Stimulated activated CD4-positive, alpha-beta T cell treated with anti-CD3 and anti-CD28 coated beads, Interleukin-1b, Interleukin-23, amount 100 ng/mL, for 4 hours (primary cell): ENCODE measurements at places on chromosomes 5 and 9.

GRCh38 chr9:99173570-99174504, 47.9 kb downstream of the ALG2 start:
- DNase-seq: no peak

DNA sequence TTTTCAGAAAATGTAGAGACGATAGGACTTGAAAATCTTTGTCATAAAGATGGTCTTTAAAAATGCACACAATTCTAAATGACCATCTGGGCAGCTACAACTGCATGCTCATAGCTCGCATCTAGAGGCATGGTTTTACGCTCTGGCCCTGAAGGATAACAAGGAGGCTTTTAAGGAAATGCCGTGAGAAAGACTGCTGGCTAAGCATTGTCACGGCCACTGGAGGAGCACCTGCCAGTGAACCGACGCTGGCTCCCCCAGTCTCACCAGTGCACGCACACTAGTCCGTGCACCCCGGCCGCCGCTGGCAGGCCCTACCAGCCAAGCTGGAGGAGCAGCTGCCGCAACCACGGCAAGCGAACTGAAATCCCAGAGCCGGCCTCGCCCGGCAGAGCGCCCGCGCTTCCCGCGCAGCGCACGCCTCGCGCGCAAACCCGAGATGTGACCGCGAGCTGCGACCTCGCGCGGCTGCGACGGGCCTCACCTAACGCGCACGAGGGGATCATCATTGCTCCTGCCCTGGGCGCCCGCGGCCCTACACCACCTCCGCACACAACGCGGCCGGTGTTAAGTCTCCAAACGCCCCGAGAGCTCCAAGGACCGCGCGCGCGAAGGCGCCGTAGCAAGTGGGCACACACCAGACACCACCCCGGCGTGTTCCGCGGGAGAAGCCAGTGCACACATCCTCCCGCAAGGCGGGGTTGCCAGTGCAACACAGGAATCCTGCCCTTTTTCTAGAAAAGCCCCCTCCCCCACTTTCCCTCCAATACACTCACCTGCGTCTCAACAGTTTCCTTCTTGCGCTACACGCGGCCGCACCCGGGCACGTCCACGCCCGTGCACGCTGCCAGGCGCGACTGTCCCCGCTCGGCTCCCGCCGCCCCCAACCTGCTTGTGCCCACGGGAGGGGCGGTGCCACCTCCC, 5.3 kb downstream of the ELAVL2 start:
- DNase-seq: no peak

GRCh38 chr5:65663804-65664521, 39.1 kb downstream of the SHLD3 start:
- DNase-seq: no peak

DNA sequence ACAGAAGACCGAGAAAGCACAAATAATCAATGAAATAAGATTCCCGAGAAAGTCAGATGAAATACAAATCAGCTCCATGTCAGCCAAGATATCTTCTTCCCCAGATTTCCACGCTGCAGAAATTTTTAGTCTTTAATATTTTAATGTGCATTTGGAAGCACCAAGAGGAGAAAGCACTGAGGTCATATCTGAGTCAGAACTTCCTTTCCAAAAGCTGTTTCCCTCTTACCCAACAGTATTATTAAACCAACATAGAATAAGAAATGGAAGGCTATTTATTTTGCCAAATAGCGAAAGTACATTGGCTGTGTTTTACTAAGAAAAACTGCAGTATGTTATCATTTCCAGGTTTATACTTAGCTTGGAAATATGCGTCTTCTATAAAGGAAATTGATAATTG, 772.1 kb upstream of the CDH9 start:
- no peak for DNase-seq

DNA sequence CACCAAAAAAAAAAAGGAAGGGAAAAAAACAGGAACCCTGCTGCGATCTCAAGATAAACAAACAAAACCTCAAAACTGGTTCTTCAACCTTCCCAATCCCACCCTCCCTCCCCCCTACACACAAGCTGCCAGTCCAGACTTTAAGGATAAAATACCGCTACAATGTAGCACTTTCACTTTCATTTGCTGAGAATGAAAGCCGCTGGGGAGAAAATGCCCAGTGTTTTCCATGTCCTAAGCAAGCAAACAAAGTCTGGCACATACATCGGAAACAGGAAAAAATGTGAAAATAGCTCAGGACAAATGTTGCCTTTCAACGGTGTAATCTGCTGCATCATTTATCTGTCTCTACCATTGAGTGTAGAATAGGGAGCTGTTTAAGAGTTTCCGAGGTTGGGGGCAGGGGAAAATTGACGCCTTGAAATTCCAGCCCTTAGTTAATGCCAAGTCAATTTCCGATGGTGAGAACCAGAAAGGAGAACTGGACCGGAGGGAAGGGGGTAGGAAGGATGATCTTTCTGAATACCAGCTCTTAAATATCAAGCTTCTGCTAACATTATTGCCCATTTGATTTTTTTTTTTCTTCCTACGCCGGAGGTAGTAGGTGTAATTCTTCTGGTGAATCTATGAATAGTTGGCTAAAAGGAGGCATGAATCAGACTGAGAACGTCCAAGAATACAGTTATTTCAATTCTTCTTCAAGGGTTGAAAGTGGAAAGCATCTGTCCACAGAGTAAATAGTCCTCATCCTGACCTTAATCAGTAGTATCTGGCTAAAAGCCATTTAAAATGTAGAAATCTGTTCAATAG, 1.2 kb upstream of the ADAMTS6 start:
- DNase-seq: no peak
